GM12892 (cell line): ENCODE measurements at places on chromosomes 7 and 10.

GRCh38 chr10:33334805-33335550 is 511 bp upstream of the NRP1 start:
- peak; percentile 27 for DNase-seq

- DNase-seq = no peak
Measured at GRCh38 chr10:49271346-49271745, 27.6 kb upstream of the C10orf71 start.

GRCh38 chr7:115911465-115911864 is 119.1 kb downstream of the TFEC start:
- DNase-seq = no peak

DNA sequence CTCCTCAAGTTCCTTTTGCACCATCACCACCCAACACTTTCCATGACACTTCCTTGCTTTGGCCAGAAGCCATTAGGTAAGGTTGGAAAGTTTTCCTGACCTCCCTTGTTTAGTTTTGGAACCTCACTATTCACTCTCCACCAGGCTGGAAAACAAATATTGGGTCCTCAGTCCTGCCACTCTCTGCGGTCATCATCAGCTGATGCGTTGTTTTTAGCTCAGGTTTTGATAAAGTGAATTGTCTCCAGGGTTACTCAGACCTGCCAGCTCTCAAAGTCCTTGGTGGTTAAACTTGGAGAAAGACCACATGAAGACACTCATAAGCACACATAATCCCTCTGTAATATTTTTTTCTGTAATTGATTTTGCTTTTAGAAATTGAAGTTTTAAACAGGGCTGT is 55.5 kb downstream of the CCDC186 start:
- no peak for DNase-seq

DNA sequence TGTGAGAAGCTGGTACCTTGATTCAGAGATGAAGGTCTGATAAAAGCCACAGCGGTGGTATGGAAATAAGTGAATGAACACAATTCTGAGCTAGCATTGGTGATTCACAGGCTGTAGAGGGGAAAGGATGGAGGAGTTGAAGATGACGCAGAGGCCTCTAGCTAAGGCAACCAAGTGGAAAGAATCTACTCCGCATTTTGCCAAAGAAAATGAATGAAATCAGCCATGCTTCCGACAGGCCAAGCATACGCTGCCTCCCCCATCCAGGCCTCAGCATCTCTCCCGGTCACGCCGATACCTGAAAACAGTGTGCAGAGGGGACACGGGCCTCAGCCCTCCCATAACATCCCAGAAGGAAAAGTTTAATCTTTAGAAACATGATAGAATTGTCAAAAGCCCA is 124.3 kb upstream of the UNC5B start:
- DNase-seq = no peak

DNA sequence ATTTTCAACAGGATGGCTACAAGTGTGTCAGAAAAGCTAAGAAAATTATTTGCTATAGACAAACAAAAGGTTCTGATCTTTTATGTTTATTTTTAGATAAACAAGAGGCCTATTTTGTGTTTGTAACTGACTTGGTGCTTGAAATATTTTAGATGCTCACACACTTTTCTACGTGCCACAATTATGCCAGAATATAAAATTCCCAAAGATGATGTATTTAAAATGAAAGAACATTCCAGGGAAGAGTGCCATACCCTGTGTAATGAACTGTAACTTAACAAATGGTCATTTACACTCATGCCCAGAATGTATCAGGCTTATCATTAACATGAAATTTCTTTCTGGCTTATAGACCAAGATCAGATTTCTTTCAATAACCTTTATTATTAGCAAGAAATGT is 144.9 kb upstream of the MTPN start:
- no peak for DNase-seq

DNA sequence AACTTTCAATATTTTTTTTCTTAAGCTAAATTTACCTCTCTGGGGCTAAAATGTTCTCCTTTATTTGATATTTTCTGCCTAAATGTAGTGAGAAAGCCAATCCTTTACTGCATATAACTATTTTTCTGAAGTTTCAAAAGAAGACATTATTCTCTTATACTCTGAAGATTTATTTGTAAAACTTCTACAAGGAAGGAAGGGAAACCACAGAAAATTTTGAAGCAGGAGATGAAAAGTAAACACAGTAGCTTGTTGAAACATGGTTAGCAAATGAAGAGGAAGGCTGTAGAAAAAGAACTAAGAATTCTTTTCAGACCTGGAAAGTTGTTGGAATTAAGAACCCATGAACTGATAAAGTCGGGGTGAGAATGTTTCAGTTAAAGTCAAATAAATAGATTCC is 330.3 kb downstream of the HGF start:
- DNase-seq = no peak

- DNase-seq = no peak
Measured at GRCh38 chr7:148727501-148728278, 29.0 kb downstream of the CUL1 start.

DNA sequence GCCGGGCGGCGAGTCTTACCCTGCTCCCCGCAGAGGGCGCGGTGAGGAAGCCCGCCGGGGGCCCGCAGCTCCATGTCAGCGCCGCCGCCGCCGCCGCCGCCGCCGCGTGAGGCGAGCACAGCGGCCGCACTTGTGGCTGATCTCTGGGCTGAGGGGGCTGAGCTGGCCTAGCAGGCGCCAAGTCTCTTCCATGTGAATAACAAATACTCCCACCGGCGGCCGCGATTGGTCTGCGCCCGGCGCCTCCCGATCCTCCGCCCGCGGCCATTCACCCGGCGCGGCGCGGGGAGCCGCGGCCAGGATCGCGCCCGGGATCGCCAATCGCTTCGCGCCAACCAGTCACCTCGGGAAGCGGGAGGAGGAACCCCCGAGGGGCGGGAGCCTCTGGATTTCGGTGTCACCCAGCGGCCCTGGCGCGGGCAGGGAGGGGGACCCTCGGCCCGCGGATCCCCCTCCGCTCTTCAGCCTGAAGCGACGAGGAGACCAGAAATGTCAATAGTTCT is at the start of gene GRM8:
Gene GRM8 (minus strand): TSS at position 164 of the 503 bp plus-strand sequence.
- peak; percentile 19 for DNase-seq

DNA sequence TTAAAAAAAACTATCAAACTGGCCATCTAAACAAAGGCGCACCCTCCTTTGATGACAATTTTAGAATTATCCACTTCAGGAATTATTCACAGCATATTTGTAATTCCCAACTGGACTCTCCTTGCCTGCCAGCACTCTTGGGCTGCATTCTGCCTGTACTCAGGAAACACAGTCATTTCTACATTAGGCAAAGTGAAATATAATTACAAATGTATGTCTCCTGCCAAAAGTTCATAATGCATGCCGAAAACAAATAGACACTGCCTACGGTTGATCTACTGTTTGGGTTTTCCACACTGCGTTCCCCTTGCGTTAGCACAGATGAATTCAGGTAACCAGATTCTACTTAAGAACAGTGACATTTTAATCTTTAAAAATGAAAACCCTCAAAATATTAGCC is 1.9 kb downstream of the HGF start:
- DNase-seq = no peak

DNA sequence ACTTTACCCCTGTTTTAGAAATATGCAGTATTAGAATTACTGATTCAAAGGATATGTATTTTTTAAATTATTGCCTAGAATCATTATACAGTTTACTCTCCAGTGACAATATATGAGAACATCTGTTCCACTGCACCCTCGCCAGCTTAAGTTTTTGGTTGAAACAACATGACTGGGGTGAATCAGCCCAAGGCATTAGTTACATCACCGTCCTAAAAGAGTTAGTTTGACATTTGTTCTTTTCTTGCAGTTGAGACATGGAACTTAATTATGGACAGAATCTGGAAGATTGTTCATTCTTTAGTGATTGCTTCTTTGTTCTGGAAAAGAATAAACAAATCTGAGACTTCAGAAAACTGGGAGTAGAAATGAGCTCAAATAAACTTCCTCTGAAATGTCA is 167.3 kb upstream of the DKK1 start:
- DNase-seq = no peak

- DNase-seq = no peak
Measured at GRCh38 chr10:120422457-120422856, 34.6 kb upstream of the PLPP4 start.

DNA sequence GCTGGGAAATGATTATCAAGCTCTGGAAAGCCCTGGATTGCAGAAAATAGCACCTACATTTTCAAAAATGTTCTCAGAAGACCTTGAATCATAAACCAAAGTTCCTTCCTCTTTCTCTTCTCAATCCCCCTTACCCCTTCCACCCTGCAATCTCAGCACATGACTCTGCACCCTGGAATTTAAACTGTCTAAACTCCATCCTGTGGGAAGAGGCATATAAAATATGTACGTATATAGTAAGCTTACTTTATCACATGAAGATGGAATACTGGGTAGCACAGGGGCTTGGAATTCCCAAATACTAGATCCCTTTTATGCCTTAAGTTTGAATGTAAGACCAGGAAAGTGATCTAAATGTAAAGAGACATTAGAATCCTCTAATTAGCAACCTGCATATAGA is 7.7 kb downstream of the AGMO start:
- DNase-seq = no peak

DNA sequence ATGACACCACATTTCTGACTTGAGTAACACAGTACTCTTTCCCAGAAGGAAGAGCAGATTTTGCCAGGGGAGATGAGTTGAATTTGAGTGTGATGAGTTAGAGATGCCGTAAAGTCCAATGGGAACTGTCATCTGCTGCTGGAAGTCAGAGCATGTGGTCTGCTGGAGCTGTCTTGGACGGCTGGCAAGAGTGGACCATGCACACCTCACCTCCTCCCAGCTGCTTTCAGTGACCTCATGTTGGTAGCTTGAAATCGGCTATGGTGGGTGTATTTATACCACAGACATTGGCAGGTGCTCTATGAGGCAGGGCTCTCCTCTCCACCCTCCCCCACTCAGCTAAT is 82.3 kb downstream of the COL13A1 start:
- DNase-seq = no peak

GRCh38 chr10:10872764-10873163 is 144.9 kb upstream of the CELF2 start:
- no peak for DNase-seq

- DNase-seq = no peak
Measured at GRCh38 chr7:17706275-17706674, 234.0 kb downstream of the SNX13 start.

GRCh38 chr7:122881324-122881723 is 4.9 kb downstream of the CADPS2 start:
- no peak for DNase-seq

DNA sequence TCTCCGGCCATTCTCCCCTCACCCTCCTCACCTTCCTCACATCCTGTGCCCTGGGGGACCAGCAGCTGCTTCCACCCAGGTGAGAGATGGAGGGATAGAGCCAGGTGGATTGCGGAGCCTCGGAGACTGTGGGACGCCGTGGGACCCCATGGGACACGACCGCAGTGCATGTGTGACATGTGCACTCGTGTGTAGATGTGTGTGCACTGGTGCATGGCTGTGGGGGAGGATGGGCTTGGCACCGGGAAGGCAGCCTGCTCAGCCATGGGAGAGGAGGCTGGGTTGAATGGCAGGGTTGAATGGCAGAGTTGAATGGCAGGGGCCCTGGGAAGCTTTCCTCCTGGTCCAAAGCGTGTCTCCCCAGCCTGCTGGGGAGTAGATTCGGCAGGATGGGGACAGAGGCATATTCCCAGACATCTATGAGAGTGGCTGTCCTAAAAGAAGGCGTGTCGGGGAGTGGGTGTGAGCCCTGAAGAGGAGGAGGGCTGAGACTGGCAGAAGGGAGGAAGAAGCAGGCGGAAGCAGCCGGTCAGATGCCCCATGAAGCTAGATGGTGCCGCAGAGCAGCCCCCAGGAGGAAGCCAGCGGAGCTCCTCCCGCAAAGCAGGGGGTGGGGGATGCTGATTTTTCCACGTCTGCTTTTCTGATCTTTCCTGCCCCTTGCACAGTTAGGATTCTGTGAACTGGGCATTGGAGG is 815 bp downstream of the GIMAP8 start:
- DNase-seq = no peak

- no peak for DNase-seq
Measured at GRCh38 chr10:85851934-85852333, 514.7 kb downstream of the GRID1 start.

- no peak for DNase-seq
Measured at GRCh38 chr7:50349963-50350944, 45.7 kb downstream of the IKZF1 start.

GRCh38 chr10:4708123-4708759 is 117.8 kb upstream of the AKR1E2 start:
- DNase-seq = no peak

- no peak for DNase-seq
Measured at GRCh38 chr7:63030061-63030460, 968.6 kb upstream of the ZNF722 start.

GRCh38 chr7:89731751-89732445 is 422.4 kb upstream of the STEAP1 start:
- DNase-seq = no peak

- DNase-seq = no peak
Measured at GRCh38 chr10:117942226-117942625, 104.5 kb downstream of the RAB11FIP2 start.

GRCh38 chr7:32266932-32267475 is 196.8 kb upstream of the PDE1C start:
- no peak for DNase-seq

DNA sequence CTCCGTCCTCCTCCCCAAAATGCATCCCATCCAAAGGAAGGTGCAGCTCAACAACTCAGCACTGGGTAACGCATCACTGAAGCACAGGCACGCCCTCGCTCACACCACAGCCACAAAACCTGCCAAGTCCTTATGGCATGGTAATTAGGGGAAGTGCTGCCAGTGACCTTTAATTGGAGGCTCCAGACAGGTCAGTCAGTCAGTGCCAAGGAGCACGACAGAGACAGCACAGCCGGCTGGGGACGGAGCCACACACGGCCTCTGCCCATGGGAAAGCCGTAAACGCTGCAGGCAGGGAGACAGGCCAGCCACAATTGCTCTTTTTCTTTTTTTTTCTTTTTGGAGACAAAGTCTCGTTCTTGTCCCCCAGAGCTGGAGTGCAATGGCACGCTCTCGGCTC is 146.5 kb downstream of the MAD1L1 start:
- no peak for DNase-seq
